Activated B cell treated with CpG ODN at 0.5 μM for 24 hours (primary cell): ENCODE measurements at places on chromosomes 7 and 10.
A peak's percentile ranks its signal among the peaks of the same experiment; 100 is the strongest.

- H3K4me3 ChIP-seq = no peak overlapping the region
- peaks cover 44% of the 10 kb centered on the region for H3K27me3 ChIP-seq
- H3K4me1 ChIP-seq = peaks cover 17% of the 10 kb centered on the region
- no peaks in the 10 kb centered on the region for H3K36me3 ChIP-seq
- no peak for DNase-seq
- H3K27ac ChIP-seq = no peak overlapping the region
Observed at GRCh38 chr10:33332183-33333065, 2.0 kb downstream of the NRP1 start.

DNA sequence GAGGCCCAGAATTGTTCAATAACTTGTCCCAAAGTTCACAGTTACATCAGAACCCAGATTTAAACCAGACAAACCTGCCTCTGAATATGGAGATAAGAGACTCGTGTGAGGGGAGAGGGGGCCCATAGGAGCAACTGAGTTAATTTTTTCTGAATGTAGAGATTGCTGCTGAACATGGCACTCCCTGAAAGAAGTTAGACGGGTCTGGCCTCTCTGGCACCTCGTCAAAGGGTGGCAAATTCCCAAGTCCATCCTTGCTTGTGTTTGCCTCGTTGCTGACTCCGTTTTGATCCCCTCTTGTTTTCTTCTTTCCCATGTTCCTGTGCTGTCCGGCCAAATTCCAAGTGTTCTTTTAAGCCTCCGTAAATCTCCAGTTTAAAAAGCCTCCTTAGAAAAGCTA is 35.2 kb upstream of the YAE1 start:
- DNase-seq = no peak
- no peaks in the 10 kb centered on the region for H3K27me3 ChIP-seq
- H3K36me3 ChIP-seq = no peaks in the 10 kb centered on the region
- H3K4me1 ChIP-seq = no peaks in the 10 kb centered on the region
- no peak overlapping the region for H3K27ac ChIP-seq

- DNase-seq = no peak
- peaks cover 22% of the 10 kb centered on the region for H3K4me1 ChIP-seq
- peaks cover 64% of the 10 kb centered on the region for H3K27me3 ChIP-seq
- no peaks in the 10 kb centered on the region for H3K36me3 ChIP-seq
Observed at GRCh38 chr10:86366902-86367151, 232 bp upstream of the GRID1 start.

DNA sequence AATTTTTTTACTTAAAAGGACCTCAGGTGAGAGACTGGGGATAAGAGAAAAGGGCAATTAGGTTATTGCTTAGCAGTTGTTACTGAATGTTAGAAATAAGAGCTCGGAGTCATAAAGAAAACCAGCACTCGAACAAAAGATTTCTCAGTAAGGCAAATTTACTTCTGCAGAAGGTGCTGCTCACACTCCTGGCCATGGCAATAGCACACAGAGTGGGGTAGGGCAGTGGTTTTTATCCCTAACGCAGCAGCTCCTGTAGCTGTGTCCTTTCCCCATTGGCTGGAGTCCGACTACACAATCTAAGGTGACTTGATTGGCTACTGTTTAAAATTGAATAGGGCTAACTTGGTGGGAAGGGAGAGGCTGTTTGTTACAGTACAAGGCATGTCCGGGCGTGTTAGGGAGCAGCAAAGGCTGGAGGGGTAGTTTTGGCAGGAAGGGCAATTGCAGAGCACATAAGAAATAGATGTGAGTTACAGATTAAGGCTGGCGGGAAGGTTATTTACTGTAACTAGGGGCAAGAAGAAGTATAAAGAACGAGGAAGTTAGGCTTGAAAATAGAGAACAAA is 112.1 kb downstream of the AKR1D1 start:
- no peaks in the 10 kb centered on the region for H3K4me1 ChIP-seq
- DNase-seq = no peak

- peaks cover 93% of the 10 kb centered on the region for H3K36me3 ChIP-seq
- H3K27me3 ChIP-seq = no peaks in the 10 kb centered on the region
- peak overlapping the region; percentile 24 for H3K27ac ChIP-seq
- no peak overlapping the region for H3K4me3 ChIP-seq
- peaks cover 25% of the 10 kb centered on the region for H3K4me1 ChIP-seq
Observed at GRCh38 chr10:59805014-59805413, 51.8 kb upstream of the MRLN start.

DNA sequence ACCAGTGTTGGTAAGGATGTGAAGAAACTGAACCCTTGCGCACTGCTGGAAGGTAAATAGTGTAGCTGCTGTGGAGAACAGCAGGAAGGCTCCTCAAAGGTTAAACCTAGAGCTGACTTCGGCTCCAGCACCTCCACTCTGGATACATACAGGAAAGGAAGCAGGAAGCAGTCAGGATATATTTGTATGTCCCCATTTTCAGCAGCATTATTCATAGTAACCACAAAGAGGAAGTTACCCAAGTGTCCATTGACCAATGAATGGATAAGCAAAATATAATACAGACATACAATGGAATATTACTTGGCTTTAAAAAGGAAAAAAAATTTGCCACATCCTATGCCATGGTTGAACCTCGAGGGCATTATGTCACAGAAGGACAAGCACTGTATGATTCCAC is 15.0 kb downstream of the RET start:
- no peaks in the 10 kb centered on the region for H3K4me1 ChIP-seq
- no peak for DNase-seq
- no peaks in the 10 kb centered on the region for H3K27me3 ChIP-seq
- no peaks in the 10 kb centered on the region for H3K36me3 ChIP-seq
- no peak overlapping the region for H3K4me3 ChIP-seq
- H3K27ac ChIP-seq = no peak overlapping the region

- H3K27me3 ChIP-seq = no peaks in the 10 kb centered on the region
- no peaks in the 10 kb centered on the region for H3K36me3 ChIP-seq
- peaks cover 48% of the 10 kb centered on the region for H3K4me1 ChIP-seq
- DNase-seq = no peak
- peak overlapping the region; percentile 90 for H3K27ac ChIP-seq
- H3K4me3 ChIP-seq = peak overlapping the region; percentile 59
Observed at GRCh38 chr7:111083413-111083812, 7.5 kb upstream of the LRRN3 start.

DNA sequence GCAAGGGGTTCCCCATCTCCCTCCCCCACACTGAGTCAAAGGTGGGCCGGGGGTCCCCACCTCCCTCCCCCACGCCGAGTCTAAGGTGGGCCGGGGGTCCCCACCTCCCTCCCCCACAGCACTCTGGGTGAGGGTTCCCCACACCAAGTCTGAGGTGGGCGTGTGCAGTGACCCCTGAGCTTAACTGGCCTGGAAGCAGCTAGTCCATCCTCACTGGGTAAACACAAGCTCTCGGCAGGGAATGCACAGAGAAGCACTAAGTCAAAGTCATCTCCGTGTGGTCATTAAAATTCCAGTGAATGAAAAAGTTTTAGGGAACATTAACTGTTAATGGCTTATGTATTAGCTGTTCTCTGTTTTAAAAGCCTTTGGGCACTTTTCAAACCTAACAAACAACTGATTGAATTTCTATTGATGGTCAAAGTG is 43.7 kb upstream of the PRKAR1B start:
- no peaks in the 10 kb centered on the region for H3K27me3 ChIP-seq
- no peak overlapping the region for H3K4me3 ChIP-seq
- no peaks in the 10 kb centered on the region for H3K4me1 ChIP-seq

GRCh38 chr7:2761131-2761624 is 73.2 kb downstream of the AMZ1 start:
- H3K36me3 ChIP-seq = peaks cover 60% of the 10 kb centered on the region
- H3K4me1 ChIP-seq = peaks cover 41% of the 10 kb centered on the region
- H3K4me3 ChIP-seq = no peak overlapping the region
- DNase-seq = no peak
- H3K27me3 ChIP-seq = no peaks in the 10 kb centered on the region

DNA sequence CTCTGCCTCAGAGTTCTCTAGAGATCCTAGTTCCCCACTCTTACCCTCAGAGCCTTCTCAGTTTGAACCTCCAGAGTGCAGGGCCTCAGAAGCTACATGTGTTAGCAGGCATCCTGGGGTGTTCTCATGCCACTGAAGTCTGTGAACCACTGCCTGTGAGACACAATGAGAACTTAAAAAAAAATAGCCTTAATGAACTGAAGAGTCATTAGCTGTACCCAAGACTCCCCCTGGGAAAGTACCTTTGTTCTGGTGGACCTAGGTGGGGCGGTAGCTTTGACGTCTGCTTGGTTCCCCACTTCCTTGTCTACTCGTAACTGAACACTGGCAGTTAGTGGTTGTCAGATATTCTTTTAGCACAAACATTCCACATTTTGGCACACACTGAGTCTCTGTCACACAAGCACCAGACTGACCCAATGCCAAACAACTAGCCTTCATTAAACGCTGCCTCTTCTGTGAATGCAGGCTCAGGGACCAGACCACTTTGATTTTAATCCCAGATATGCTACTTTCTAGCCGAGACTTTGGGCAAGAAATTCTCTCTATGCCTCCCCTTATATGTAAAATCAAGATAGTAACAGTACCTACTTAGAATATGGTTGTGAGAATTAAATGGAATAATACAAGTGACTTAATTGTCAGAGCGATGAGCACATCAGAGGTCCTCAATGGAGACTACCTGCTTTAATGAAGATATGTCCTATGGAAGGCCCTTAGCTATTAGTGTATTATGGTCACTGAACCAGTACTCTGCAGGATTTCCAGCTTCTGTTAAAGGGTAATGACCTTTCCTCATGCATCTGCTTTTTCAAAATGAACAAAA is 75.3 kb upstream of the CC2D2B start:
- peaks cover 91% of the 10 kb centered on the region for H3K4me1 ChIP-seq
- peaks cover 30% of the 10 kb centered on the region for H3K36me3 ChIP-seq
- peak overlapping the region; percentile 82 for H3K4me3 ChIP-seq
- DNase-seq = peak; percentile 52
